Mesothelial cell of epicardium (in vitro differentiated cells): ENCODE measurements at places on chromosomes 12 and 14. TPM values are rescaled to one million over a fixed set of nuclear protein-coding genes. Genes with fewer than 3 reads are reported as not detected.
A peak's percentile ranks its signal among the peaks of the same experiment; 100 is the strongest.

The OTOGL gene
- 0.45 to 0.60 TPM (median 0.51 TPM) in 3 replicates for total RNA-seq

The WDHD1 gene
- total RNA-seq, result 15.5 to 16.9 TPM (median 16.1 TPM) in 3 replicates

The SARNP gene
- 67.9 to 73.2 TPM (median 71.5 TPM) in 3 replicates for total RNA-seq

The COL2A1 gene
- 70.9 to 86.4 TPM (median 80.6 TPM) in 3 replicates for total RNA-seq

The CYP27B1 gene
- 3.3 to 4.7 TPM (median 4.0 TPM) in 3 replicates for total RNA-seq

DNA sequence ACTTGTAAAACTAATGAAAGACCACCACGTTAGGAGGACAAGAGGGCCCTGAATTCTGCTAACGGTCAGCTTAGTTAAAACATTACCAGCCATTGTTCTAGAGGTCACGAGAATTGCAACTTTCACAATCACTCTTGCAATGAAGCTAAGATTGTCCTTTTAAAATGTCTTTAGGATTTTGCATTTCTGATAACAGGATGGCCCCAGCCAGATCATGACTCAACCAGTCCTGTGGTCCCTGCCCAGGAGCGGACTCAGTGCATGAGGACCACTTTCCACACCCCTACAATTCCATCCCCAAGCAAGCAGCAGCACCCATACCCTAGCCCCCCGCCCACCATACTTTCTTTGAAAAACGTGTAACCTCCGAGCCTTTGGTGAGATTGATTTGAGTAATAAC lies 28.7 kb downstream of the HSP90AA1 start:
- no peak overlapping the region for H3K4me3 ChIP-seq
- no peak overlapping the region for H3K27ac ChIP-seq
- DNase-seq, result no peak
- H3K4me1 ChIP-seq, result peaks cover 24% of the 10 kb centered on the region

DNA sequence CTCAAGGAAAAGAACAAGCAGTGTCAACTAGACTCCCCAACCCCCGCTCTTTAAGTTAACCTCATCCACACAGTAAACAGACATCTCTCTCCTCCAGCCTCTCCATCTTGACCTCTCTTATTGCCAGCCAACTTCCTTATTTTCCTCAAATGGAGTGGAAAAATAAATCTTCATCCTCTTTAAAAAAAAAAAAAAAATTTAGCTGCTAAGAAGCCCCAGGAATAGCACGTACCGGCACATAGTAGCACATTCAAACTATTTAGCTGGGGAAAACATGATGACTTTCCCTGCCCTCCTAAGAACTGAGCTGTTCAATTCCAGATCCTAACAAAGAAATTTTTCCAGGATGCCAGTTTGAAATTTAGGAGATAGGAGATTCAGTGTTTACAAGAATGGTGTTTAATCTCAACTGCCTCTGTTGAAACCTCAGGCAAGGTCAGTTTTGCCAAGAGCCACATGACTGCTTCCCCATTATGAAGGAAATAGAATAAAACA lies 90.8 kb downstream of the EPS8 start:
- H3K4me1 ChIP-seq, result peaks cover 14% of the 10 kb centered on the region
- no peaks in the 10 kb centered on the region for H3K27me3 ChIP-seq
- H3K4me3 ChIP-seq, result no peak overlapping the region
- H3K36me3 ChIP-seq, result no peaks in the 10 kb centered on the region
- DNase-seq, result no peak
- H3K27ac ChIP-seq, result no peak overlapping the region

- H3K4me3 ChIP-seq, result no peak overlapping the region
- no peak overlapping the region for H3K27ac ChIP-seq
- H3K4me1 ChIP-seq, result no peaks in the 10 kb centered on the region
Observed at GRCh38 chr14:101980700-101981099, 16.3 kb downstream of the DYNC1H1 start.

DNA sequence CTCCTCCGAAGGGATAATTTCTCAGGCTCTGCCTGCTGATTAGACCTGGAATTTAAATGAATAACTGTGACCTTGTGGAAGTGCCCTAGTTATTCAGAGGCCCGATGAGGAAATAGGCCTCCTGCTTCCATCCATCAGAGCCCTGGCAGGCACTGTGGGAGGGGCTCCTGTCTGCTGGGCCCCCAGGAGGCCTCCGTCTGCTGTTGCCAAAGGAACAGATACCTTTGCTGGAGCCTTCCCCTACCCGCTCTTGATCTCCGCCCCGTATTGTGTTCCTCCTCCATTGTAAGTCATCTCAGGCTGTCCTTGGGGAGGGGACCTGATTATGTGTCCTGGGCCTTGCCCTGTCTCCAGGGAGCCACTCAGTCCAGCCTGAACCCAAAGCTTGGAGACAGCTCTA lies 112.3 kb downstream of the NRXN3 start:
- H3K4me3 ChIP-seq, result no peak overlapping the region
- peaks cover 14% of the 10 kb centered on the region for H3K27me3 ChIP-seq
- H3K4me1 ChIP-seq, result no peaks in the 10 kb centered on the region
- H3K36me3 ChIP-seq, result no peaks in the 10 kb centered on the region
- DNase-seq, result no peak

GRCh38 chr12:28925719-28926376 lies 223.2 kb upstream of the FAR2 start:
- H3K27me3 ChIP-seq, result no peaks in the 10 kb centered on the region
- no peak overlapping the region for H3K27ac ChIP-seq
- DNase-seq, result no peak
- peaks cover 3% of the 10 kb centered on the region for H3K36me3 ChIP-seq
- H3K4me1 ChIP-seq, result no peaks in the 10 kb centered on the region
- no peak overlapping the region for H3K4me3 ChIP-seq

GRCh38 chr12:76916170-76916540 lies 37.3 kb upstream of the CSRP2 start:
- H3K36me3 ChIP-seq, result no peaks in the 10 kb centered on the region
- H3K27me3 ChIP-seq, result no peaks in the 10 kb centered on the region
- peak overlapping the region; percentile 81 for H3K27ac ChIP-seq

DNA sequence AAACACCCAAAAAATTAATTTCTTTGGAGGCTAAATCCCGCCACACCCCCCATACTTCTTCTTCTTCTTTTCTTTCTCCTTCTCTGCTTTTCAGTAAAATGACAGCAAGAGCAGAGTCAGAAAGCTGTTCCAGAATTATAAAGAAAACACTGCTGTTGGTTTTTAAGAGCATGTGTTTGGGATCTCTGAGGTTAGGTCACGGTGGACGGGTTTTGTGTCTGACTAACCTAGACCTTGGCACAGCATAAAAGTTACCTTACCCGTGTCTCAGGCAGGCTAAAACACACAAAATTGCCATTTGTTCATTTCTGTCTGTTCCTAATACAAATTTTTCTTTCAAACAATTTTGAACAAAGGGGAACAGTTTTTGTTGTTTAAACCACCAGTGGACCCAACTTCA lies 540.8 kb downstream of the NRXN3 start:
- no peak overlapping the region for H3K27ac ChIP-seq
- H3K36me3 ChIP-seq, result no peaks in the 10 kb centered on the region
- H3K4me1 ChIP-seq, result peaks cover 1% of the 10 kb centered on the region

DNA sequence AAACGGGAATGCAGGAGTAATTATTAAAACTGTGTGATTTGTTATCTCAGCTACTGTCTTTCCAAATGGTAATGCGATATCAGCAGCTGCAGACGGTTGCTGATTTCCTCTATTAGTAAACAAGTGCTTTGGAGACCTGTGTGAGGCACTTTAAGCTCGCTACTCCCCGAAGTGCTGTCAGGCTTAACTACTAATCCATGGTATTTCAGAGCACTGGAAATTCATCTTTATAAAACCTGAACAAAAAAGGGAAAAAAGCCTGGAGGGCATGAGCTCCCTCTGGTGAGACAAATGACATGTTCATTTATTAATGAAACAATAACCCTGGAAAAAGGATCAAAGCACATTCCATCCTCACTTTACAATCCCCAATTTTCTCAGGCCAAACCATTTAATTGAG lies 143.6 kb upstream of the OTX2 start:
- no peaks in the 10 kb centered on the region for H3K27me3 ChIP-seq
- no peak overlapping the region for H3K27ac ChIP-seq
- DNase-seq, result no peak
- H3K36me3 ChIP-seq, result no peaks in the 10 kb centered on the region
- H3K4me3 ChIP-seq, result no peak overlapping the region

GRCh38 chr12:127579446-127579845 lies 687.5 kb upstream of the TMEM132C start:
- H3K36me3 ChIP-seq, result no peaks in the 10 kb centered on the region
- peaks cover 4% of the 10 kb centered on the region for H3K27me3 ChIP-seq
- no peak overlapping the region for H3K4me3 ChIP-seq

DNA sequence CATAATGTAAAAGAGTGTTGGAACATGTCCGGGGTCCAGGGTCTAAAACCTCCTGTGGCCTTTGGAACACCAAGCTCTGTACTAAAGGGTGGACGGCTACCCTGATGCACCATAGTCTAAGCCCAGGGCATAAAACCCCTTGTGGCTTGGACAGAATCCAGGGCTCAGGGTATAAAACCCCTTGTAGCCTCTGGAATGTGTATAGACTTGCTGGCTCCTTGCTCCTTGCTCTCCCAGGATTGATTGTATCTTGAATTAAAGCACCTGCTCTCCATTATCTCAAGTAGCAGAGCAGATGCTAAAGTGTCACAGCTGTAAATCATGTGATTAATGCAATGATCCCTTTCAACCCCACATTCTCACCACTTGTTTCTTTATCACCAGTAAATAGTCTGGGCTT lies 556.5 kb downstream of the LRFN5 start:
- DNase-seq, result no peak
- no peaks in the 10 kb centered on the region for H3K27me3 ChIP-seq
- H3K36me3 ChIP-seq, result peaks cover 14% of the 10 kb centered on the region
- H3K4me1 ChIP-seq, result peaks cover 4% of the 10 kb centered on the region
- H3K27ac ChIP-seq, result no peak overlapping the region

DNA sequence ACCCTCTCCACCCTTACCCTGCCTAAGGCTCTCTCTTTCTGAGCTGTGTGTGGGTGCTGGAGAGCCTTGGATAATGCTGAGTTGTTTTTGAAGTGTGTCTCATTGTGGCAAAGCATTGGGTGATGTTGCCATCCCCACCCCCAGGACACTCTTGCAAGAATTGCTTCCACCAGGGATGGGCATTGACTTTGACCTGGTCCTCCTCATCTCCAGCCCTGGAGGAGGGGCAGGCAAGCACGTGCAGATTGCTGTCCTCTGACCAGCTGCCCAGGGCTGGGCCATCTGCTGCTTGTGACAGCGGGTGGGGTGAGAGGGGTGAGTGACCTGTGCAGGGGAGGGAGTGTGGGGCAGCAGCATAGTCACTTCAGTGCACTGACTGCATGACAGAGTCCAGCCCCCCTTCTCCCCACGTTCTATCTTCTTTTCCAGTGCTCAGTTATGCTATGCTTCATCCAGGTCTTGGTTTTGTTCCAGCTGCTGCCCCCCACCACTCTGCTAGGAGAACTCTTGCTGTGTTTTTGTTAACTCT lies 26.2 kb downstream of the SUSD6 start:
- H3K4me1 ChIP-seq, result peaks cover 35% of the 10 kb centered on the region
- H3K27ac ChIP-seq, result peak overlapping the region; percentile 18
- no peak for DNase-seq

DNA sequence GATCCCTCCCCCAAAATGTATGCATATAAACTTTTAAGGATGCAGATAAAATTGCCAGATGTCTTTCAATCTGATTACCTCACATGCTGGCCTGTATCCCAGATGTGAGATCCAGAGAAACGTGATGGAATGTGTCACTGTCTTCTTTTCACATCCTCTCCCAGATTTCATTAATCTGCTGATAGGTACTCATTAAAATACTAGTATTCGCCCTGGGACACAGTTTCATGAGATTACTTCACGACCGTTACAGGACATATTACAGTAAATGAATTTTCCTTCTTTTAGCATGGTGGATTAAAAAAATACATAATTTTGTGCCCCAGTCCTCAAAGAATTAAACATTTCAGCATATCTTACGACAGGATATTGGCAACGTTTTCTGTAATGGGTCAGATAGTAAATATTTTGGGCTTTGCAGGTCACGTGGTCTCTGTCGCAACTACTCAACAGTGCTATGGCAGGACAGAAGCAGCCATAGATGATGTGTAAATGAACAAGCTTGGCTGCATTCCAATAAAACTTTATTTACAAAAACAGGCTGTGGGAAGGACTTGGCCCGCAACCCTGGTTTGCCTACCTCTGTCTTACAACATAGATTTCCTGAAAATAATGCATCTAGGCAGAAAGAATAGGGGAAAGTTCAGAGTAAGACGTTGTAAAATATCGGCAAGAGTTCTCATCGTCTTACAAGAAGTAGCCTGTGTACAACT lies 156.0 kb upstream of the DIO3 start:
- peaks cover 30% of the 10 kb centered on the region for H3K4me1 ChIP-seq
- H3K36me3 ChIP-seq, result no peaks in the 10 kb centered on the region
- no peaks in the 10 kb centered on the region for H3K27me3 ChIP-seq
- no peak for DNase-seq
- no peak overlapping the region for H3K4me3 ChIP-seq

- DNase-seq, result no peak
- no peak overlapping the region for H3K4me3 ChIP-seq
- H3K27ac ChIP-seq, result peak overlapping the region; percentile 81
- H3K36me3 ChIP-seq, result peaks cover 11% of the 10 kb centered on the region
- no peaks in the 10 kb centered on the region for H3K27me3 ChIP-seq
- peaks cover 10% of the 10 kb centered on the region for H3K4me1 ChIP-seq
Observed at GRCh38 chr12:53567961-53568808, 58.0 kb downstream of the ATF7 start.

- DNase-seq, result no peak
- peaks cover 18% of the 10 kb centered on the region for H3K4me1 ChIP-seq
- peak overlapping the region; percentile 97 for H3K4me3 ChIP-seq
Observed at GRCh38 chr14:35045798-35046047, 349 bp upstream of the FAM177A1 start.

DNA sequence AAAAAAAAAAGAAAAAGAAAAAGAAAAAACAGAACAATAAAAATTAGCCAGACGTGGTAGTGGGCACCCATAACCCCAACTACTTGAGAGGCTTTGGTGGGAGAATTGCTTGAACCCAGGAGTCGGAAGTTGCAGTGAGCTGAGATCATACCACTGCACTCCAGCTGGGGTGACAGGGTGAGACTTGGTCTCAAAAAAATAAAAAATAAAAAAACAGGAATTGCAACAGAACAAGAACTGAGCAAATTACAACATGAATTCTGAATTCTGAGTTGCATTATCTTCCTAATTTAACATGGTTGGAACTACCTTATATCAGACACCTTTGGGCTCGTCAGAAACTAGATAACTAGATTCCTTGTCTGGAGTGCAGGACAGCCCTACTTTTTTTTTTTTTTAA lies 53.3 kb upstream of the NR2C1 start:
- peaks cover 12% of the 10 kb centered on the region for H3K36me3 ChIP-seq
- peaks cover 6% of the 10 kb centered on the region for H3K4me1 ChIP-seq
- DNase-seq, result no peak
- no peak overlapping the region for H3K27ac ChIP-seq

DNA sequence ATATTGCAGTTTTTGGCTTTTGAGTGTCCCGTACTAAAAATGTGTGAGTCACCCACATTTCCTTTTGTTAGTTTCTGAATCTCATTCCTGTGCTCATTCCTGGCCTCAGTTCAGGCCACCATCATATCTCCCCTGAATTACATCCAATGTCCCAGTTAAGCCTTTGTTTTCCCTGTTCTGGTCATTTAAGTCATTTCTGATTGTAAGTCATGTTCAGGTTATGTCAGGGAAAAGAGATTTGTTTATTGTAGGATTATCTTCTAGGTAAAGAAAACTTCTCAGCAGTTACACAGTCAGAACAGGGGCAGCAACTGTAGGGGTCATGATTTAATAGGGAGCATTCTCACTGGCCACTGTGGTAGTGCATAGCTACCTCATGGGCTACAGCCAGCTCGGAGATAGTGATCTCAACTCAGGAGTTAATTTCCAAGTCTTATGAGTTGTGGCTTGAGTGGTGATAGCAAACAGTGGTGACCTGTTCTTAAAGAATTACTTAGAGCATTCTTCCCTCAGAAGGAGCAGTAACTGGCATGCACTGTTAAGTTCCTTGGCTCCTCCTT lies 6.7 kb downstream of the DDX47 start:
- no peak overlapping the region for H3K4me3 ChIP-seq
- H3K4me1 ChIP-seq, result peaks cover 35% of the 10 kb centered on the region
- no peak for DNase-seq

GRCh38 chr14:59823179-59823578 lies 47.4 kb downstream of the RTN1 start:
- H3K27me3 ChIP-seq, result peaks cover 19% of the 10 kb centered on the region
- H3K36me3 ChIP-seq, result no peaks in the 10 kb centered on the region
- no peaks in the 10 kb centered on the region for H3K4me1 ChIP-seq
- no peak overlapping the region for H3K4me3 ChIP-seq
- DNase-seq, result no peak
